ENCODE measurements at places on chromosomes 1 and 21. TPM values are rescaled to one million over a fixed set of nuclear protein-coding genes. Genes with fewer than 3 reads are reported as not detected.

Gene NUDC
- total RNA-seq = 55.5 TPM

Gene PLXNA2
- total RNA-seq = 0.65 TPM

Gene LPAR3
- total RNA-seq = 1.7 TPM

Gene HTR1D
- total RNA-seq = not detected

Gene XCL2
- total RNA-seq = not detected

Gene F3
- 0.15 TPM for total RNA-seq

Gene OR2M3
- total RNA-seq = not detected

Gene AURKAIP1
- total RNA-seq = 121 TPM

Gene HHAT
- 0.76 TPM for total RNA-seq

Gene DARS2
- total RNA-seq = 26.3 TPM

Gene FPGT
- 11.0 TPM for total RNA-seq

Gene RGS13
- not detected for total RNA-seq

Gene DIO1
- total RNA-seq = not detected

Gene MKNK1
- total RNA-seq = 83.7 TPM

Gene DCST1
- not detected for total RNA-seq

Gene KCNK1
- 8.1 TPM for total RNA-seq

Gene DNAH14
- total RNA-seq = 0.28 TPM

Gene PCAT6
- 1.9 TPM for total RNA-seq

Gene UTS2
- total RNA-seq = 1.2 TPM

Gene NBPF14
- 23.6 TPM for total RNA-seq

Gene CASZ1
- 9.0 TPM for total RNA-seq

Gene HMGCS2
- total RNA-seq = not detected

Gene CR1
- not detected for total RNA-seq

Gene FAM229A
- total RNA-seq = 10.6 TPM

Gene OR2T29
- total RNA-seq = not detected

Gene SZRD1
- total RNA-seq = 157 TPM

Gene NOTCH2
- 81.9 TPM for total RNA-seq

Gene PLPPR4
- not detected for total RNA-seq

Gene COL16A1
- total RNA-seq = not detected
